ENCODE measurements at places on chromosomes 6 and 20.
A peak's percentile ranks its signal among the peaks of the same experiment; 100 is the strongest.

GRCh38 chr6:35363293-35363750, 21.0 kb downstream of the PPARD start:
- DNase-seq = peak; percentile 82

GRCh38 chr6:75135450-75135849, 70.4 kb downstream of the COL12A1 start:
- DNase-seq = peak; percentile 79

GRCh38 chr6:36555750-36556252, 8.5 kb upstream of the STK38 start:
- DNase-seq = no peak

GRCh38 chr6:21277601-21278374, 315.8 kb upstream of the SOX4 start:
- no peak for DNase-seq

- DNase-seq = no peak
Measured at GRCh38 chr6:45531999-45532595, 154.4 kb upstream of the SUPT3H start.

DNA sequence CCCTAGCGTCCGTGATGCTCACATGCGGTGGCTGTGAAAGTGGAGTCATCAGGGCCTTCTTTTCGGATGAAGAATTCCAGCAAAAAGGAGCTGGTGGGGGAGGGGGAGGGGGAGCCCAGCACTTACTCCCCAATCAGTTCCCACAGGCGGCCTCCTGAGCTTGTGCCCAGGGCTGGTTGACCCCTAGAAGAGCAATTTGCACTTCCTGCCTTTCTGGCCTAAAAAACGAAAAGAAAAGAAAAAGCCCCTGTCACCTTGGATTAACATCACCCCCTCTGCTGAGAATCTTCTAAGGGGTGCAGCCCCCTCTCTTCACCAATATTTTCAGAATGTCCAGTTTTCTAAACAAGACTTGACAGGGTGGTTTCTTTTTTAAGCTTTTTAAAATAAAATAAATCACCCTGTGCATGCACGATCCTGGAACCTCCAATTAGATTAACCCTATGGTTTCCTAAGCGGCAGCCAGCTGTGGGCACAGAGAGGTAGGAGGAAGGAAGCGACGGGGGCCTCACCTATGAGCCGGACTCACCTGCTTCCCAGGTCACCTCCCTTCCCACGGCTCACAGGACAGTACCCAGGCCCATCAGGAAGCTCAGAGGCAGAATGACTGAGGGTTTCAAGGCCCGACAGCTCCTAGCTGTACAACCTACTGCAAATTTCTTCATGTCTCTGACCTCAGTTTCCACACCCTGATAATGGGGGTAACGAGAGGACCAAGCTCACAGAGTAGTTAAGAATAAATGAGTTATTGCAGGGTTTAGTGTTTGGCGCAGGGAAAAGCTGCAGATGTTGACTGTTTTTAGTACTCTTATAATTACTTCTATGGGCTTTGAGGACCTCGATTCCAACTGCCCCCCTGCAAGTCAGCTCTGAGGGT, 10.5 kb upstream of the TGM2 start:
- no peak for DNase-seq

GRCh38 chr6:74597266-74597665, 608.6 kb downstream of the COL12A1 start:
- peak; percentile 76 for DNase-seq

DNA sequence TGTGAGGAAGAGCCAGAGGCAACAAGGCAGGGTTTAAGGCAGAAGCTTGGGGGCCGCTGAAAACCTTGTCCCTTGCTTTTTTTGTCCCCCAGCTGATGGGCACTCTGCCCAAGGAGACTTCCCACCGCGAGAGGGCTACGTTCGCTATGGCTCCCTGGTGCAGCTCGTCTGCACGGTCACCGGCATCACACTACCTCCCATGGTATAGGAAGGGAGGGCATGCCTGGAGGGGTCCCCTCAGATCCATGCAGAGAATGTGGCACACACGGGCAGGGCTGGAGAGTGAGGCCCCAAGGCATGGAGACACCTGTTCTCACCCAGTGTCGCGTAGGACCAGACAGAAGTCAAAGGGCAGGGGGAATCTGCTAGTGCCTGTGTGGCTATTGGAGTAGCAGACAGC, 5.8 kb upstream of the MATN4 start:
- DNase-seq = no peak

GRCh38 chr6:106085692-106085983, 498 bp upstream of the PRDM1 start:
- no peak for DNase-seq

DNA sequence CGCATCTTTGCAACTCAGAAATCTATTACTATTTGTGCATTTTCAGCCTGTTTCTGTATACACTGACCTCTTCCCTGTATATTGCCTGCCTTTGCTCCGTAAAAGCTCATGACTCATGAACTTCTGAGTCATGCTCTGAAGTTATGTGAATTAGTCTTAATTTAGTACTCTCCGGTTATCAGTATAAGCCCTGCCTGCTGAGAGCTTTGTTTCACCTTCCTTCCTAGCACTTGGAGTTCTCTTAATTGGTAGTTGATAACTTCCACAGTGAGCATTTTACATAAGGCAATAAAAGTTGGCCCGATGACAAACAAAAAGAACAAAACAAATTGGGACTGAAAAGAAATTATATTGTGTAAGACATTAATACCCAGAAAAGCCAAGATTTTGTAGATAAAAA, 231.4 kb downstream of the GJA1 start:
- DNase-seq = peak; percentile 88

DNA sequence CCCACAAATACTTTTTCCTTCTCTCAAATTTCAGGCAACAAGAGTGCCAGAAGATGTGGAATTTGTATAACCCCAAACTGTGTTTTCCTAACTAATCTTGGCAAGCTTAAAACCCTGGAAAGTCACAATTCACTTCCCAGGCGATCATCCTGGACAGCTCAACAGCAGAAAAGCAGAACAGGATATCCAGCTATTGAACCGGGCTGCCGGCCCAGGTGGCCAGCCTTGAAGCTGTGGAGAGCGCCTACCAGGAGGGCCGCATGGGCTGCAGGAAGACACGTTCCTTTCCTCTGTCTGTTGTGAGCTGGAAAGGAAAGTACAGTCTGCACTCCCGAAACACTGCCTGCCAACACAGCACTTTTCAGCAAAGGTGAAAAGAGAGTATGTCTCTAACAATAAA, 719.7 kb upstream of the MARCKS start:
- no peak for DNase-seq

DNA sequence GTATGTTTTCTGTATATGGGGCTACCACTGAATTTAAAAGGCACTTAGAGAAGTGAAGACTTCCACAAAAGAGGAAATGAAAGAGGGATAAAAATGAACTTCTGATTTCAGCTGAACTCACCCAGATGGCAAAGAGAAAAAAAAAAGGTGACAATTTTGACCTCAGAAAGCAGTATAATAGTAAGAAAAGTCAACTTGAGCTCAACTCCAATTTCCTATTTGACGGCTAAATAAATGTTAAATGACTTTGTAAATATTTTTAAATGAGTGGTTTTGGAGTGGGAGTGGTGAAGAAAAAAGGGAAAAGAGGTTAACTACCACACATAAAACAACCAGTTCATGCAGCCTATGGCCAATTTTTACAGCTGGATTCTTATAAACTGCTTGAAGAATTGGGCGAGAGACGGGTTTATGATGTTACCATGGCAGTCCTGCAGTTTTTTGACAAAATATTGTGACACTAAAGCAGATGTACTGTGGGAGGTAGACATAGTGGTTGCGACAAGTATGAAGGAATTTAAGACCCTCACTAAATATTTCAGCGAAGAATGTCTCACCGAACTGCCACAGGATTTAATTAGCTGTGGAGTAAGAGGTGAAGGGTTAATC, 49.8 kb upstream of the ADTRP start:
- no peak for DNase-seq

GRCh38 chr6:89216411-89216810, 747 bp downstream of the GABRR1 start:
- DNase-seq = no peak
